ENCODE measurements at places on chromosomes 3 and 15. TPM values are rescaled to one million over a fixed set of nuclear protein-coding genes. Genes with fewer than 3 reads are reported as not detected.

The WHAMM gene
- 8.0 TPM for total RNA-seq

DNA sequence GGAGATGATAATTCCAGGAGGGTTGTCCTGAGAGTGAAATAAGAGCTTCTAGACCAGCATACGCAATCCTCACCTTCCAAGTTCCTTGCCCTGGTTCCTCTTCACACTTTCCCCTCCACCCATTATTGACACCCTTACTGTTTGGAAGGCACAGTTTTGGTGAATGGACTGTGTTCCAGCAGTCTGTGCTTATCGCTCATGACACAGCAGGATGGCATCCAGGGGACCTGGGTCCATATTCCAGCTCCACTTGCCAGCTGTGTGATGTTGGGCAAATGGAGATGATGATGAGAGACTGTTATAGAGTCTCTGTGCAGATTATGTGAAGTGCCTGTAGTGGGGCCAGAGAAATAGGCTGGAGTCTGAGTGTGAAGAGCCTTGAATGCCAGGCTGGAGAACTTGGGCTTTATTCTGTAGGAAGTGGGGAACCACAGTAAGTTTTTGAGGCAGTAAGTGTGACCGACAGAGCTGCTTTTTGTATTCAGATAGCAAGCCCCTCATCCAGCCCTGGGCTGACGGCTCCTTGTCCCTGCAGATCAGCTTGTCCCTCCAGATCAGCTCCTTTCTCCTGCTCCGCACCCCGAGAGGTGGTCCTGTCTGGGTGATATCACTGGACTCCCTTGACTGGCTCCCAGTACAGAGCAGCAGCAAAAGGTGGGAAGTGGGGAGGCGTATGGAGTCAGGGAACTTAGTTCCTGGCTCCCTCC lies 8.1 kb downstream of the KBTBD13 start:
- peak; percentile 62 for DNase-seq

The VPS8 gene
- 95.2 TPM for total RNA-seq

DNA sequence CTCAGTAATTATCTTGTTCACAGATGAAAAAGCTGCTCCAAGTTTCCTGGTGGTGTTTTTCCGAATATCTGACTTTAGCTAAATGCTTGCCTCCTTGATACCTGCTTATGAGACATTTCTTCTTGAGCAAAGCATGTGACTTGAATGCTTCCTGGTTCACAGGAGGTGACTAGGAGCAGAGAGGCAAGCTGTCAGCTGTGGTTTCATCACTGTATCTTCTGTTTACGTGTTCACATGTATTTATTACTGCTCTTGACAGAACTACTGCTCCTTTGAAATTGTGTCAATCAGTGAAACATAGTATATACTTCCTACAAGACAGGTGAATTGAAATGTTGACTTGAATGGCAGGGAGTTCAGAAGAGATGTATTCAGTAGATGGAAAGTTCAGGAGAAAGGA lies 8.9 kb upstream of the SPPL2A start:
- peak; percentile 31 for DNase-seq

The TUSC7 gene
- not detected for total RNA-seq

GRCh38 chr3:129604767-129605166 lies 1.7 kb downstream of the PLXND1 start:
- no peak for DNase-seq

GRCh38 chr3:123576122-123576521 lies 8.7 kb downstream of the HACD2 start:
- DNase-seq, result no peak

DNA sequence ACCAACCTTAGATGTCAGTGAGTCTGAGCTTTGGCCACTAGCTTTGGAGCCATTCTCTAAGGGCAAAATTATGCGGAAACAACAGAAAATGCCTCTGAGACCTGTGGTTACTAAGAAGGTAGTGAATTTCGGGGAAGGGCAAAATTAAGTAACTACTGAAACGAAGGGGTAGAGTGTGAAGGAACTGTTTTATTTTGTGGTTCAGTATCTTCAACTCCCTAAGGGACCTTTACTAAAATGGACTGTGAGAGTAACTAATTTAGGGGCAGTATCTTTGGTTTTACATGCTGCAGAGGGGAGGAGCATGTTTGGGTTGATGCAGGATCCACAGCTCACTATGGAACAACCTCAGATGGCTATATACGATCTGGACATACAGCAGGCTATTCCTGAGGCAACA lies 8.0 kb upstream of the ALG1L2 start:
- no peak for DNase-seq

GRCh38 chr15:32683906-32684584 lies 33.8 kb upstream of the GREM1 start:
- DNase-seq, result peak; percentile 66

The CATSPER2 gene
- total RNA-seq, result 1.1 TPM

The ARGFX gene
- total RNA-seq, result not detected

The ARIH1 gene
- total RNA-seq, result 32.6 TPM

GRCh38 chr15:66389098-66389858 lies 2.6 kb downstream of the MAP2K1 start:
- no peak for DNase-seq

GRCh38 chr3:30273304-30274072 lies 332.9 kb upstream of the TGFBR2 start:
- DNase-seq, result no peak

The PLA1A gene
- total RNA-seq, result under 0.01 TPM

- DNase-seq, result peak; percentile 58
Measured at GRCh38 chr15:50241684-50242450, 23.7 kb downstream of the HDC start.

The FSIP1 gene
- total RNA-seq, result 3.6 TPM

The ZCWPW2 gene
- total RNA-seq, result 0.88 TPM

DNA sequence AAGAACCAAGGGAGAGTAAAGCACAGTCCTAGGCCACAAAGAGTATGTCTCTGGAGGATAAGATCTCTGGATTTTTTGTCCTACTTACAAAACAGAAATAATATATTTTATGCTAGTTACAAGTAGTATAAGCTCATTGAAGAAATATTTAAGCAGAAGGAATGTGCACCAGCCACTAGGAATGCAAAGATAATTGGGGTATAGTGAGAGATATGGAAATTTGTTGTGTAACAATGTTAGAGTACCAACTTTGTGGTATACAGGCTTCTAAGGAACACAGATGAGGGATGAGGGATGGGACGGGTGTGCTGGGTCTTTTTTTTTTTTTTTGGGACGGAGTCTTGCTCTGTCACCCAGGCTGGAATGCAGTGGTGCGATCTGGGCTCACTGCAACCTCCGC lies 26.5 kb downstream of the AKAP13 start:
- DNase-seq, result no peak

- no peak for DNase-seq
Measured at GRCh38 chr3:66609660-66610561, 109.1 kb upstream of the LRIG1 start.

DNA sequence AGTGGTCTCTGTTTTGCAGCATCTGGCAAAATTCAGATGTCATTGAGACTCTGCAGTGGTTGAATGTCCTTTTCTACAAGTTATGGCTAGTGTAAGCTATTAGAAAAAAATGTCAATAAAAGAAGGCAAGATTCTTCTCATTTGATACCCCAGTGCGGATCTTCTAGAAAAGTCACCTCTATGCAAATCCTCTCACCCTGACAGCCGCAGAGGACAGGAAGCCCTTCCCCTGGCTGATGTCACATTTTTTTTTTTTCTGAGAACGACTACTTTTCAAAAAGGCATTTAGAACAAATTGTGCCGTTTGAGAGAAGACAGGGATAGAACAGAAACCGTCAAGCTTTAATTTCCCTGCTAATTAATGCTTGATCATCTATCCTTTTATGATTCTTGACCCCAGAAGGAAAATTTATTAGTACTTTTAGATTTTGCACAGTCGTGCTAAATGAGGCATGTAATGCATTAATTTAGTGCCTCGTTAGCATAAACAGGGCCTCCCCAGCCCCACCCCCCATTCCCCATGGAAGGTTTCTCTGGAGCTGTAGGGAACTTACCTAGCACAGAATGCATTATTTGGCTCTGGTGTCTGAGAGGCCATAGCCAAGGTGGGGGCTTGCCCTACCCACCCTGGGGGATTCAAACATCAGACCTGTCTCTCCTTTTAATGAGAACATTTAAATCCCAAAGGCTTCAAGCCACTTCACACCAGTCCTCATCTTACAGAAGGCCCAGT lies 183.8 kb downstream of the OPA1 start:
- DNase-seq, result no peak

The DUOX2 gene
- total RNA-seq, result under 0.01 TPM

DNA sequence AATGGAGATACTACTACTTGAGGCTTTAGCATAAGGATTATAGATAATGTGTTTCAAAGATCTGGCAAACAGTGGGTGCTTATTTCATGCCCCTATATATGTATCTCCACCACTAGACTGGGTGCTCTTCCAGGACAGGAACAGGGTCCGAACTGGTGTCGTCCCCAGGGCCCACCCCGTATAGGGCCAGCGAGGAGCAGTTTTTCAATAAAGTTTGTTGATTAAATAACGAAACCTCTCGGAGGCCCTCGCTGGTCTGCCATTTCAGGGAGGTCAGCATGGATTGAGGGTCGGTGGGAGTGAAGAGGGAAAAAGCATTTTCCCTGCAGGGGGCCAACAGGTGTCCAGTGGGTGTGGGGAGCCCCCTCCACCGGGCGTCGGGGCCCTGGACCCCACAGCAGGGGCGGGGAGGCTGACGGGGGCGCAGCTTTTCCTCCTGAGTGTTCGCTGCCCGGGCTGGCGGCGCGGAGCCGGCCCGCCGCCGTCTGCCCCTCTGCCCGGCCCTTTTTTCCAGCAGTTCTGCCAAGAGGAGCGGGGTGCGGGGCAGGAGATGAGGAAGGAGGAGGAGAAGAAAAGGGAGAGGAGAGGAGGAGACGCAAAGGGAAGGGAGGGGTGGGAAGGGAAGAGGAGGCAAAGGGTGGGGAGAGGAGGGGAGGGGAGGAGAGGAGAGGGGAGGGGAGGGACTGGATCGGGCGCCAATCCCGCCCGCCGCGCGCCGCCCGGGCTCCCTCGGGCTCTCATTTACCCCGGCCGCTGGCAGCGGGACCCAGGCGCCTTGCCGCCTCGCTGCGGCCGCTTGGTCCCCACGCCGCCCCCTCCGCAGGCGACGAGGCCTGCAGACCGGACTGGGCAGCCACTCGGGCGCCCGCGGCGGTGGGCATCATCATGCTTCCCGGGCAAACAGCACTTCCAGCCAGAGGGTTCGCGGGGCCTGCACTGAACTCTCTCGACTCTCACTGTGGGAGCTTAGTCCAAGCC lies 66.3 kb downstream of the ISG20 start:
- DNase-seq, result peak; percentile 87

GRCh38 chr15:72858205-72858604 lies 74.6 kb upstream of the ADPGK start:
- no peak for DNase-seq

GRCh38 chr3:168883145-168883544 lies 780.4 kb downstream of the MECOM start:
- no peak for DNase-seq

DNA sequence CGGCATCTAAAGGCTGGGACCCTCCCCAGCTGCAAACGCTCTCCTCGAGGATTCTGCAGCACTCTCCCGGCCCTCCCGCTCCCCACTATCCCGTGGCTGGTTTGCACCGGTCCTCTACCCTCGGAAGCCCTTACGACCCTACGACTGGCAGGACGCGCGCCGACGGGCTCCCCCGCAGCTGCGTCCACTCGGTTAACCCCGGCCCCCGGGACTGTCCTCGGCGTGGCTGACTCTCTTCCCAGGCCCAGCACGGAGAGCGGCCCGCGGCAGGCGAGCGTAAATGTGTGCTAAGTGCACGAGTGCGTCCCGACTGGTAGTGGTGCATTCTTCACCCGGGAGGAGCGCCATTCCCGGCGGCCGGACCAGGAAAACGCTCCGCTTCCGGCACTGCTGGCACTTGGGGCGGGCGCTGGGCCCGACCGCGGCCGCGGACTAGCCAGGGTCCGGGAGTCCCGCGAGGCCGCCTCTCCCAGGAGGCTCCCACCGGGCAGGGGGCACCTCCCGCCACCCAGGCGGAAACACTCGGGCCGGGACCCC lies 508 bp downstream of the GORASP1 start:
- DNase-seq, result peak; percentile 96

- DNase-seq, result peak; percentile 8
Measured at GRCh38 chr3:13389378-13389777, 30.7 kb downstream of the NUP210 start.

- DNase-seq, result peak; percentile 52
Measured at GRCh38 chr15:25251700-25252390, 187.0 kb downstream of the UBE3A start.

DNA sequence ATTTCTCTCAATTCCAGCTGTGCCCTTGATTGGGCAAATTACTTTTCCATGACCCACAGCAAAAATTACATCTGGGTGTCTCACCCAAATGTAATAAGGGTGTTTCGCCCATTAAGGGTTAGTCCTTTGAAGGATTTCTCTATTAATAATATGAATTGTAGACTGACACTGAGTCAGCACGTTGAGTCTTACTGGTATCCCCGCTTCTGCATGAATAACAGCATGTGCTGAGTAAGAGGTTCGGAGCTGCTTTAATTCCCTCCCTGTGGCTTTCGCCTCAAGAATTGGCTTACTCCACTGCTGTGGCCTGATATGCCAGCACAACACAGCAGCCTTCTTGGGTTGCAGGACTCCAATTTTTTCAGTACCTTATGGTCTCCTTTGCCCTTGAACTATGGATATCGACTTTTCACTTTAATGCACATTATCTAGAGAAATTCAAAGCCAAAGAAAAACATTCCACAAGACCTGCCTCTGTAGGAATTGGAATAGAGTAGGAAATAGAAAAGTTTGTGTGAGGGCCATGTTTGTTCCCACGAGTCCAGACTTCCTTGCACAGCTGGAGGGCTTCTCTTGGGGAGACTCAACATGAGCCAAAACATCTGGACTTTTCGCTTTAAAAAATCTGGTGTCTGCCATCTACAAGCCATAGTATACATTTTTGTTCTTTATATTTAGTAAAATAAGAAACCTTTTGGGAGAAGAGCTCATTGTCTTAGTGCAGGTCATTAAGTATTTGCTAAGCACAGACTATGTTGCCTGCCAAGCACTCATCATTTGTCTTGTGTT lies 20.7 kb upstream of the ERC2 start:
- no peak for DNase-seq

GRCh38 chr3:172520301-172520831 lies 2.9 kb downstream of the TNFSF10 start:
- no peak for DNase-seq

GRCh38 chr3:90092994-90093393 lies 985.6 kb downstream of the EPHA3 start:
- DNase-seq, result peak; percentile 9

DNA sequence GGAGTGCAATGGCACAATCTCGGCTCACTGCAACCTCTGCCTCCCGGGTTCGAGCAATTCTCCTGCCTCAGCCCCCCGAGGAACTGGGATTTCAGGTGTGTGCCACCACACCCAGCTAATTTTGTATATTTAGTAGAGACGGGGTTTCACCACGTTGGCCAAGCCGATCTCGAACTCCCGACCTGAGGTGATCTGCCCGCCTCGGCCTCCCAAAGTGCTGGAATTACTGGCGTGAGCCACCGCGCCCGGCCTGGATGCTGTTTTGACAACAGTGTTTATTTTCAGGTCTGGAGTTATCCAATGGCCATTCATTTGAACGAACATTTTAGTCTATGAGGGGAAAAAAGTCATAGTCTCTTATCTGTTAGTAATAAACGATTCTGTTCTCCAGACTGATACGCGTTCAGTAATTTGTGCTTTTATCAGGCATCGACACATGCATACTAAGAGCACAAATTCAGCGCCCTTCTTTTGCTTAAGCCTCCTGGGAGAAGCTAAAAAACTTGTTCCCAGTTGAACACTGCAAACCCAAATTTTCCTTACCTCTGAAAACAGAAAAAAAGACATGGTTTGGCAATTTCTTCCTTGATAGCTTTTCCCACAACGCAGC lies 1.3 kb downstream of the B3GALNT1 start:
- peak; percentile 43 for DNase-seq

GRCh38 chr3:115685097-115685496 lies 61.8 kb downstream of the GAP43 start:
- no peak for DNase-seq
